ENCODE measurements at places on chromosomes 3 and 15. TPM values are rescaled to one million over a fixed set of nuclear protein-coding genes. Genes with fewer than 3 reads are reported as not detected.

Gene ANKUB1
- total RNA-seq: not detected

Gene BUB1B
- total RNA-seq: 74.5 TPM

Gene CASR
- total RNA-seq: not detected

Gene LMCD1
- total RNA-seq: 41.4 TPM

Gene FAM174B
- total RNA-seq: 1.5 TPM

Gene ZNF860
- total RNA-seq: 3.6 TPM

Gene IFRD2
- total RNA-seq: 133 TPM

Gene MORC1
- total RNA-seq: not detected

Gene OR5K2
- total RNA-seq: not detected

Gene CLRN1
- total RNA-seq: not detected

Gene SAXO2
- not detected for total RNA-seq

Gene IL5RA
- not detected for total RNA-seq

Gene FBLN2
- total RNA-seq: 1.4 TPM

Gene C3orf49
- total RNA-seq: not detected

Gene GATM
- total RNA-seq: 1.3 TPM

Gene THAP10
- 2.2 TPM for total RNA-seq

Gene SCAANT1
- 5.6 TPM for total RNA-seq

Gene CIB1
- total RNA-seq: 38.9 TPM

Gene SIDT1
- total RNA-seq: not detected

Gene CCDC51
- 33.8 TPM for total RNA-seq

Gene TGM5
- 0.66 TPM for total RNA-seq

Gene SLC12A8
- 1.2 TPM for total RNA-seq

Gene DCLK3
- not detected for total RNA-seq

Gene EAF2
- 4.6 TPM for total RNA-seq

Gene NDN
- total RNA-seq: 23.5 TPM

Gene POPDC2
- total RNA-seq: 0.19 TPM

Gene VEPH1
- 5.7 TPM for total RNA-seq

Gene SLC38A3
- 0.53 TPM for total RNA-seq

Gene AAGAB
- total RNA-seq: 32.1 TPM

Gene DET1
- 8.0 TPM for total RNA-seq

Gene CCDC39
- total RNA-seq: not detected

Gene B3GALNT1
- total RNA-seq: not detected

Gene GHSR
- total RNA-seq: not detected

Gene HMG20A
- 30.0 TPM for total RNA-seq

Gene SYNPR
- total RNA-seq: not detected

Gene CPLX3
- total RNA-seq: 0.08 TPM

Gene LRRC34
- not detected for total RNA-seq

Gene DZIP3
- 9.0 TPM for total RNA-seq

Gene FOXB1
- total RNA-seq: not detected
